Activated CD4-positive, alpha-beta T cell treated with anti-CD3 and anti-CD28 coated beads, Interleukin-2, amount 50 U/mL, for 1 hour (primary cell): ENCODE measurements at places on chromosomes 1 and 21.

- no peak for DNase-seq
Observed at GRCh38 chr1:80217377-80217986, 1211.0 kb upstream of the ADGRL4 start.

- DNase-seq = no peak
Observed at GRCh38 chr1:94636624-94637023, 95.1 kb upstream of the F3 start.

- DNase-seq = no peak
Observed at GRCh38 chr1:89990976-89991831, 3.7 kb upstream of the ZNF326 start.

DNA sequence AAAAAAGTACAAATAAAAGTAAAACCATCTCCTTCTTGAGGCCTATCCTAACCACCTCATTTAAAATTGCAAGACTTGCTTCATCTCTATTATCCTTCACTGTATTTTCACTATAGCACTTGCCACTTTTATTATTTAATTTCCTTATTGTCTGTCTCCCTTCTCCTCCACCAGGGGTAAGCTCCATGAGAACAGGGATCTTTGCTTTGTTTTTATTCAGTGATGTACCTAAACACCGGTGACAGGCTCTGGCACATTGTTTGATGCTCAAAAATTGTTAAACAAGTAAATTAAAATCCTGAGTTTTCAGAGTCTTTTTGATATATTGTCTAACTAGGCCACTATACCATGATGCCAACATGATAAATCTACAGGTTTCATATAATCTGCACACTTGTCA, 17.2 kb upstream of the SPEN start:
- no peak for DNase-seq

DNA sequence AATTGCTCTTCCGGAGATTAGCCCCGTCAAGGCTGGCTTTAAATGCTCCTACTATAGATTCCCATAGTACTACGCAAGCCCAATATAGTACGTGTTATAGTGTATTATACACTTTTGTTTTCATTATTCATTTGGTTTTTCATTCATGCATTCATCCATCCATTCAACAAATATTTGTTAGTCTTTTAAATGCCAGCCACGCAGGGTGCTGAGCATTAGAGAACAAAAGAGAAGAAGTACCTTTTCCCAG, 513 bp upstream of the RAB3GAP2 start:
- DNase-seq = no peak
